ENCODE measurements at places on chromosomes 16 and 17.
A peak's percentile ranks its signal among the peaks of the same experiment; 100 is the strongest.

GRCh38 chr17:51298508-51299371, 38.4 kb downstream of the UTP18 start:
- no peak for DNase-seq

GRCh38 chr16:25912321-25912720, 220.6 kb downstream of the HS3ST4 start:
- DNase-seq, result no peak

DNA sequence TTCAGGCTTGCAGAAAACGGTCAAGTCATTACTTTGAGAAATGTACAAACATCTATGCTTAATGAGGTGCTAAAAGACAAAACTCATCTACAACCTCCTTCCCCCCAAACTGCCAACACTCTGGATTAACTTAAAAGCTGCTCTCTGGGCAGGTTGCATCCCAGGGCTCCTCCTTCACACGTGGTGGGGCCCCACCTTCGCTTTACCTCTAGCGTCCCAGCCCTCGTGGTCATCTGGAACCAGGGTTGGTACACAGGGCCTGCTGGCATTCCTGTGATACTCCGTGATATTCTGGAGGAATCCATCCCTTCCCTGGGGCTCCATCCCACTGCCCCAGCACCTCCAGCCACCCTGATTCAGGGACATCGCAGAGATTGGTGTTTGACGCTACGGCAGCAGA, 4.8 kb downstream of the METRNL start:
- DNase-seq, result no peak

GRCh38 chr17:29929006-29929532, 959 bp downstream of the SSH2 start:
- no peak for DNase-seq

- DNase-seq, result no peak
Measured at GRCh38 chr17:59423137-59423724, 91.8 kb downstream of the YPEL2 start.

GRCh38 chr16:87790292-87791100, 24.7 kb upstream of the KLHDC4 start:
- DNase-seq, result no peak

DNA sequence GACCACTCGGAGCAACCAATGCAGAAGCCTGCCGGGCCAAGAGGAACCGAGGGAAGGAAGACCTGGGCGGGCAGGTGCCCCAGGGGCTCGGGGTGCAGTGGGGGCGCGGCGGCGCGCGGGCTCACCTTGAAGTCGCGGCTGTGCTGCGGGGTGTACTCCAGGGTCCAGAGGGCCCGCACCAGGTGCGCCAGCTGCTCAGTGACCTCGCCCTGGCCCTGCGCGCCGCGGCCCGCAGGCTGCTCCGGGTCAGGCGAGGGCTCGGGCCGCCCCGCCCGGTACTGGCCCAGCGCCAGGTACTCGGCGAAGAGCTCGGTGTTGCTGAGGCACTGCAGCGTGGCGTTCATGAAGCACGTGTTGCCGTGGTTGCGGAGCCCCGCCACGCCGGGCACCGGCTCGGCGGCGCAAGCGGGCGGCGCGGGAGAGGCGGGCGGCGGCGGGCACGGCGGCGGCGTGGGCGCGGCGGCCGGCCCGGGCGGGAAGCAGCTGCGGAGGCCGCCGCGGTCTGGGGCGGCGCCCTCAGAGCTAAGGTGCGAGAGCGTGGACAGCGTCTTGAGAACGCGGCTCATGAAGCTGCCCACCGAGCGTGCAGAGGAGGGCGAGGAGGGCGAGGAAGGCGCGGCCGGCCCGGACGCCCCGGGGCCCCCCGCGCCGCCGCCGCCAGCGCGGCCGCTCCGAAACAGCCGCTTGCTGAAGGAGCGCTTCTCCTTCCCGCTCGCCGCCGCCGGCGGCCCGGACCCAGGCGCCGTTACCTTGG, 562 bp downstream of the USP31 start:
- DNase-seq, result peak; percentile 55

- DNase-seq, result no peak
Measured at GRCh38 chr16:57137566-57138273, 45.3 kb downstream of the CPNE2 start.

DNA sequence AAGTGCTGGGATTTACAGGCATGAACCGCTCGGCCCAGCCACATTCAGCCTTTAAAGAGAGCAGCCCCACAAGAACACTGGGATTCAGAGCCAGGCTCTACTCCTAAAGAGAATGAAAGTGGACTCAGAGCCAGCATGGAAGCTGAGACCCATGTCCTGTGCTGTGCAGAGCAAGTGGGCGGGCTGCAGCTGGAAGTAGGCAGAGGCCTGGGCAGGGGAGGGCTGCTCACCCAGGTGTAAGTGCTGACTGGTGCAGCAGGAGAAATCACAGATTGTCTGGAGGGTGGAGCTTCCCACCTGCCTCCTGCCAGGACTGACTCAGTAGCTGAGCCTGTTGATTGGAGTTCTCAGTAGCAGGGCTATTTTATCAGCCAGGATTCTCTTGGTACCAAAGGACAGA, 178.7 kb downstream of the KATNIP start:
- no peak for DNase-seq

DNA sequence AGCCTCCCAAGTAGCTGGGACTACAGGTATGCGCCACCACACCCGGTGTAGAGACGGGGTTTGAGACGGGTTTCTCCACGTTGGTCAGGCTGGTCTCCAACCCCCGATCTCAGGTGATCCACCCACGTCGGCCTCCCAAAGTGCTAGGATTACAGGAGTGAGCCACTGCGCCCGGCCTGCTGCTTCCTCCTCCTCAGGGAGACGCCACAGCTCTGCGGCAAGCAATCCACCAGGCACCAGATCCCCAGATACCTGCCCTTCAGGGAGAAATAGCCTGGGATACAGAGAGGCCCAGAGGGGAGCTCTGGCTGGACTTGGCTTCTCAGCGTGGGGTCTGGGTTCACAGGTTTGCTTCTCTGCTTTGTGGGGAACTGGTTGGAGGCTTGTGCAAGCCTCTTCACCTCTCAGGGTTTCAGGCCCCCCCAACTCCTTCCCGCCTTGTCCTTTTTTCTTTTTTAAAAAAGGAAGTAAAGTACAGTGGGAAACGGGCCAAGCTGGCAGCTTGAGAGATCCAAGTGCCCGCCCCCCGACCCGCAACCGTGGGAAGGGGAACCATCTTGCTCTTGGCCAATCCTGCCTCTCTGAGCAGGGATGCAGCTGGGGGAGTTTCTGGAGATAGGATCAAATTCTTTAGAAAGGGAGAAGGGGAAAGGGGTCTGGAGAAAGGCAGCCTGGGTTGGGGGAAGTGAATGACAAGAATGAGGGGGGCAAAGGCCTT, 2.6 kb upstream of the SPHK1 start:
- DNase-seq, result no peak

DNA sequence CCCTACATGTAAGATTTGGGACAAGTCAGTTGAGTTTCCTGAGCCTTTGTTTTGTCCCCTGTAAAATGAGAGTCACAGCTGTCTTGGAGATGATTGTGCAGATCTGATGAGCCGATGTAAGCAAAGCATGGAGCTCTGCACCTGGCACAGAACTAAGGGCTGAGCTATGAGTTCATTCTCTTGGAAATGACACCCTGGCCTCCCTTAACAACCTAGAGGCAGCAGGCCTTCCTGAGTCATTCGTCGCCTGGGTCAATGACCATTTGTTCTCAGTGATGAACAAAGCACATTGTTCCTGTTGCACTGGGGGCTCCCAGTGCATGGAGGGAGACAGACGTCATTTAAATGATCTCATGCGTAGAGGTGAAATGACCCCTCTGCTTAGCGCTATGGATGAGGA, 62.8 kb upstream of the GCSH start:
- no peak for DNase-seq

GRCh38 chr17:42133461-42134041, 10.9 kb downstream of the HSPB9 start:
- peak; percentile 34 for DNase-seq

DNA sequence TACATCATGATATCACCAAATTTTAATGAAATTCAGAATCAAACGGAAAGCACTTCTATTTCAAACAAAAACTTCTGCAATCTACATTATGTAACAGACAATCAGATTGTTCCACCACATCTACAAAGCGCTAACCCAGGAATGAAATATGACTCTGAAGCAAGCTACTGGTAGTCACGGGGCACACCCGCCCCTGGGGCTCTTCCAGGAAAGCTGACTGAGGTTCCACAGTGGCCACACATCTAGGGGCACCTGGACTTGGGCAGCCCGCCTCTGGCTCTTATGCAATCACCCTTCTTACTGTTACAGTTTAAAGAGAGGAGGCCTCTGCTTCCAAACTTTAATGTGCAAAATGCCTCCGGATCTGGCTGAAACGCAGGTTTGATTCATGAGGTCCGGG, 27.5 kb downstream of the ZCCHC14 start:
- no peak for DNase-seq

GRCh38 chr17:2963332-2964027, 99.9 kb downstream of the OR1D5 start:
- no peak for DNase-seq

DNA sequence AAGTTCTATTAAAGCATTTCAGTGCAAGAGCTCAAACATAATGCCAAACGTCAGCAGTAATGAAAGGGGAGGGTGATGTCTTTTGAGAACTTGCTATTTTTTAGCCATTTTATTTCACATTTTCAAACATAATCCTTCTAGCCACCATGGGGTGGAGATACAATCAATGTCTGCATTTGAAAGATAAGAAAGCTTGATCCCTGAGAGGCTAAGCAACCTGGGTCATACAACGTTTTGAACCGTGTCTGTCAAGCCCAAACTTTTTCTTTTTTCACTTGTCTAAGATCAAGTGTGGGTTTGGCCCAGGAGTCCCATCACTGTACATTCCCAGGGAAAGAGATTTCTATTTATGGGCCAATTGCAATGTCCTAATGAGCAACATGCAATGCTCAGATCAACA, 331.1 kb downstream of the SLC39A11 start:
- DNase-seq, result no peak

DNA sequence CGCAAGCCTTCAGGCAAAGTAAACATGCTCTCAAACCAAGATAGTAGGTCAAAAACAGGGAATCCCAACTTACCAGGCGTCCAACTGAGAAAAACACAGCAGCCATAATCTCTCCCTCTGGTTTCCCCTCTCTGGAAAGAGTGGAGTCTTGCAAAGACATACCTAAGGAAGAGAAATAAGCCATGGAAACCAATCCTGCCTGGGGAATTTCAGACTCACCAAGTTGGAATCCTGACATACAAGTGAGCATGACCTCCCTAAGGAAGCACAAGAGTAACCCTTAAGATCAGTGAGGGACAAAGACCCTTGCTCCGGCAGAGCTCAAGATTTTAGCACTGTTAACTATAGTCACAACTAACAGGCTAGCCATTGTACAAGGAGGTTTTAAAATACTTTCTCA, 4.1 kb downstream of the ZNF624 start:
- no peak for DNase-seq

- DNase-seq, result no peak
Measured at GRCh38 chr17:78342449-78343186, 17.3 kb downstream of the SOCS3 start.

- DNase-seq, result no peak
Measured at GRCh38 chr16:74226338-74226954, 70.2 kb upstream of the PSMD7 start.

GRCh38 chr17:67830440-67830839, 5.1 kb downstream of the BPTF start:
- no peak for DNase-seq

DNA sequence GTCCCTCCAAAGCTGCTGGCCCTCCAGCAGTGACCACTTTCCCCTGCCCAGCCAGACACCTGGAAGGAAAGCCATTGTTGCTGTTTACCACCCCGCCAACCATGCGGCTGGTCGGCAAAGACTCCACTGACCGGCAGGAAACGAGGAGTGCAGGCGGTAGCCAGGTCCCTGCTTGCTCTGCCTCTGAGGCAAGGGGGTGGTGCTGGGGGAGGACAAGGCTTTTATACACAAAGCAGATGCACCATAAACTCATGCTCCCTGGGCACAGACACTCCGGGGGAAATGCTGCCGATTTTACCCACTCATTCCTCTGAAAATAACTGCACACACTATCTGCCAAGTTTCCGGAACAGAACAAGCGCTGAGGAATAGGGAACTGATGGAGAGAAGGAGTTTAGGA, 62.8 kb upstream of the GRIN2A start:
- no peak for DNase-seq

DNA sequence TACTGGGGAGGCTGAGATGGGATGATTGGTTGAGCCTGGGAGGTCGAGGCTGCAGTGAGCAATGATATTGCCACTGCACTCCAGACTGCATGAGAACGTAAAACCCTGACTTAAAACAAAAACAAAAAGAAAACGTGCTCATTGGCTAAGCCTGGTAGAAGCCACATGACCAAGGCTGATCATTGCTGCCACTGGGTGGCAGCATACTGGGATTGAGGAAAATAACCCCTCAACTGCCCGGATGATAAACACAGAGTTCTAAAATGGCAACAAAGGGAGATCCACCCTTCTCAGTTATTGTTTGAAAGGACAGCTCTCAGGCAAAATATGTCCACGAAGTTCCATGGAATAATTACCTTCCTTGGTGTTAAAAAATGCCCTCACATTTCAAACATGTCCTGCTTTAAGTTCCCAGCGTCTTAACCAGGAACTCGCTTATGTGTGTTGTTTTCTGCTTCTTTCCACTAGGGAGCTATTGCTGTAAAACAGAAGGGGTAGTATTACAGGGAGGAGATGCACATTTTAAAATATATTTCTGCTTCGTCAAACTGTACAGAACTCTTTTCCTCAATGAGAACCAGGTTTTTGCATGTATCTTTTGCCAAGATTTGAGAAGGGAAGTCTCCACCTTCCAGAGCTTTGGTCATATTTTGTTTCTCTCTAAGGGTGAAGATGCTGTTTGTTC, 675.3 kb downstream of the MAF start:
- no peak for DNase-seq

DNA sequence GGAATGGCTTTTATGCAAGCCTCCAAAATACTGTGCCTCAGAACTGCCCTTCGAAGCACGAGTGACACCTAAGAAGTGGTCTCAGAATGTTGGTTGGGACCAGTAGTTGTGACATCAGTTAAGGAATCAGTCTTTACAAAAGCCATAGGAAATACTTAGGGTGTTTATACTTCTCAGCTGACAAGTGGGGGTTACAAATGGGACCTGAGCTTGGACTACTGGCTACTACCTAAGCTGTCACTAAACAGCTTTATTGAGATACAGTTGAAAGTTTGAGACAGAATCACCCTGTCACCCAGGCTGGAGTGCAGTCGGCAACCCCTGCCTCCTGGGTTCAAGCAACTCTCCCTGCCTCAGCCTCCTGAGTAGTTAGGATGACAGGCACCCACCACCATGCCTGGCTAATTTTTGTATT, 5.0 kb downstream of the RPL19 start:
- DNase-seq, result no peak

DNA sequence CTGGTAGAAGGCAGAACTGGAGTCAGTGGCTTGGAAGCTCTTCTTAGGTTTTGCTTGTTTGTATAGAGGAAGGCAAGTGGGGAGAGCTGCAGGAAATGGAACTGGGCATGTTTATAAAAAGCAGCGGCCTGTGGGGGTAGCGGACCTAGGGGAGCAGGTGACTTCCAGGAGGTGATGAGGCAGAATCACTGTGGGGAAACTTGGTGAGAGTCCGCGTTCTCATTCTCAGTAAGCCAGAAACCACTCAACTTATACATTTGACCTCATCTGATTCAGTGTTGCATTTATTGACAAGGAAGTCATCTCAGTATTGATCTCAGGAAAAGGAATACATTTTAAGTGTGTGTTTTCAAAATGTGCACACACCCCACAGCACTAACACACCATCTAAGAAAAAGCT, 299.8 kb downstream of the CNTNAP4 start:
- DNase-seq, result no peak

All from stimulated activated naive CD4-positive, alpha-beta T cell (primary cell).